Fibroblast of skin of back (primary cell): ENCODE measurements at places on chromosomes 2 and 18.

DNA sequence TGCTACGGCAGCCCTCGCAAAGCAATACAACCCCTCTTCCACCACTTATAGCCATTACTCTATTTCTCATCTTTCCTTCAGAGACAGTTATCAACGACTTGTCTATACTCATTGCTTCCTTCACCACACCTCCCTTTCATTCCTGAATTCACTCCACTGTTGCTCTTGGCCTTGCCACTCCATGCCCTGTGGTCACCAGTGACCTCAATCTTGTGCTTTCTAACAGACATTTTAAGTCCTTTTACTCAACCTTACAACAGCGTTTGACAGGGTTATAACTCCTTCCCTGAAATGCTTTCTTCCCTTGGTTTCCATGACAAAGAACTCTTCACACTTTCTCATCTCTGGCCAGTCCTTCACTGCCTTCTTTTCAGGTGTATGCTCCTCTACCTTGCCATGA, 90.6 kb upstream of the CCDC141 start:
- no peak for DNase-seq

GRCh38 chr2:161250864-161251436, 57.3 kb upstream of the PSMD14 start:
- DNase-seq, result peak; percentile 35

DNA sequence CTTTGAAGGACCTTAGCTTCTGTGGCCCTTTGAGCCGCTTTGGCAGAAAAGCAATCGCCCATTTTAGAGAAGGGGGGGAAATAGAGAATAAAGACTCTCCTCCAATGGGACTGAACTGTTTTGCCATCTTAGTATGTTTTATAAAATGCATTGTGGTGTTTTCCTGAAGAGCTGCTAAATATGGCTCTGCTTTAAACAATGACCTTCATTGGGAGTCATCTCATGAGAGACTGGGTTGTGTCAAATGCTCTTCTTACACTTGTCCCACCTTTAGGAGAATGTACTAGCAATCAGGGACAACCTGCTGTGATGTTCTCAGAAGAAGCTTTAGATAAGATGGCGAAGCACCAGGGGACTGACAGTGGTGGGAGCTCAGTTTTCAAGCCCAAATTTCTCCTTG, 418.9 kb upstream of the POU3F3 start:
- DNase-seq, result no peak

- peak; percentile 25 for DNase-seq
Measured at GRCh38 chr2:201378496-201379397, 21.6 kb upstream of the FLACC1 start.

DNA sequence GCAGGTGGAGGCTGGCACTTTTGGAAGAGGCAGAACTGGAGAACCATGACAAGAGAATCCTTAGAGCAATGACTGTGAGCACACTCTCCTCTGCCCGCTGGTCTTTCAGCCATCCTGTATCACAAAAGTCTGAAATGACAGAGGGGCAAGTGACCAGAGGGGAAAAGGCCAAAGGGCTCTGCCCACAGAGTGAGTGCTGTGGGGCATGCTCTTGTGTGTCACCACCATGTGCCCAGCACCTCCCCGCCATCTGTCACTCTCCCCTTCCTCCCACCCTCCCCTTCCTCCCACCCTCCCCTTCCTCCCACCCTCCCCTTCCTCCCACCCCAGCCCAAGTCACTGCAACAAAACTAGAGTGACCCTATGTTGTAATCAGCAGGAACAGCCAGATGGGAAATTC, 31.9 kb downstream of the DAW1 start:
- no peak for DNase-seq

GRCh38 chr2:112881217-112881985, 29.6 kb upstream of the IL37 start:
- peak; percentile 88 for DNase-seq

DNA sequence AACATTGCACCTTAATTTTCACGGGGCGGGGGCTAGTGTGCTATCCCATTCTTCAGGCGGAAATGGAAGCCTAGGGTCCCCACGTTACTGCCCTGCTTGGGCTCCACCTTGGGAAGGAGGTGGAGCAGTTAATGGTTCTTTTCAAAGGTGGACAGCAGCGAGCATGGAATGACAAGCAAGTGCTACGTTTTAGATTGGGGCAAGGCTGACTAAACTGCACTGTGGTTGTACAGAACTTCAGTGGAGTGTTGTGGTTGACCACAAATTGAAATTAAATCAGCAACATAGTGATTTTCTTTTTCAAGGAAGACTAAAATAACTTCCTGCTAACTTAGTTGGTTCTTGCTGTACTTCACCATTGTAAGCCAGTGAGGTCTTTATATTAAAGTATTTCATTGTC, 47.0 kb downstream of the CHRNA1 start:
- DNase-seq, result peak; percentile 50

- no peak for DNase-seq
Measured at GRCh38 chr2:156553714-156554442, 117.7 kb downstream of the GPD2 start.

DNA sequence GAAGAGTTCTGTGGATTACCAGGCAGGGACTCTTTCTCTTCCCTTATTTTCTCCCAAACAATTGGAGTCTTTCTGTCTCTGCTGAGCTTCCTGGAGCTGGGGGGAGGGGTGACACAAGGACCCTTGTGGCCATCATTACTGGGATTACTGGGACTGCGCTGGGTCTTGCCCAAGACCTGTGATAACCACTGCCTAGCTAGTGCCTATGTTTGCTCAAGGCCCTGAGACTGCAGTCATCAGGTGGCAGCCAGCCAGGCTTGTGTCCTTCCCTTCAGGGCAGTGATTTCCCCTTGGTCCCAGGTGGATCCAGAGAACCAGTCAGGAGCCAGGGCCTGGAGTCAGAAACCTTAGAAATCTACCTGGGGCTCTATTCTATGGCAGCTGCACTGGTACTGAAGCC, 355.6 kb downstream of the PARD3B start:
- DNase-seq, result no peak

DNA sequence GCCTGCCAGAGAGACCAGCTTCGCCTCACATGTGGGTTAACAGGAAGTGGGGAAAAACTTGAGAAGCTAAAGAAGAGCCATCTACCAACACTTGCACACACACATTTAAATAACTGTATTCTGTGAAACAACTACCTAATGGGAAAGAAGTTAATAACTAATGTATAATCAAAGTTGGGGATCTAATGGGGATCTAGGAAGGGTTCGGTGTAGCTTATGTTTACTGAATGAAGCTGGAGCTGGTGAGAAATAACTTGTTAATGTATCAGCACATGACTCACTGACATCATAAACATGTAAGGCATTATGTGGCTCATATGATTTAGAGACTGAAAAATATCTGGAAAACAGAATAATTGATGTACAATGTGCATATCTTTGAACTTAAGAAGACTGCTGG, 421.3 kb upstream of the NXPH2 start:
- no peak for DNase-seq

DNA sequence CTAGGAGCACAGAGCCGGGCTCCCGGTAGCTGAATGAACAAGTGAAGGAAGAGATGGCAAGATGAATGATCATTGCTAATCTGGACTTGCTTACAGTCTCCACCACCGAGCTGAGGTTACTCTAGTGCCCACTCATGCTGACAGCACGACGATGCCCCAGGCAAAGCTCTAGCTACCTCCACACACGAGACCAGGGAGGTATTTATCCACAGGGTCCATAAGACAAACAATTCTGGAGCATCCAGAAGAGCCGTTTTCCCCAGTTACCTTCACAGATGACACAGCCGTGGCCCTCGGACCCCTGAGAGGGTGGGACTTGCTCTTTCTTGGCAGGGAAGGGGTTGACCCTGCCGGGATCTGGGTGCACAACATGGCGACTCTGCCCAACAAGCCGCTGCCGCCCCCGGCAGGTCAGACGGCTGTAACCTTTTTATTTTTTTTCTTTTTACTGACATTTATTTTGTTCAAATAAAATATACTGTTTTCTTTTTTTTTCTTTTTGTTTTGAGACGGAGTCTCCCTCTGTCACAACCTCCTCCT, 120.3 kb downstream of the PXDN start:
- DNase-seq, result no peak

GRCh38 chr2:76415821-76416220, 705.1 kb upstream of the GCFC2 start:
- DNase-seq, result no peak

DNA sequence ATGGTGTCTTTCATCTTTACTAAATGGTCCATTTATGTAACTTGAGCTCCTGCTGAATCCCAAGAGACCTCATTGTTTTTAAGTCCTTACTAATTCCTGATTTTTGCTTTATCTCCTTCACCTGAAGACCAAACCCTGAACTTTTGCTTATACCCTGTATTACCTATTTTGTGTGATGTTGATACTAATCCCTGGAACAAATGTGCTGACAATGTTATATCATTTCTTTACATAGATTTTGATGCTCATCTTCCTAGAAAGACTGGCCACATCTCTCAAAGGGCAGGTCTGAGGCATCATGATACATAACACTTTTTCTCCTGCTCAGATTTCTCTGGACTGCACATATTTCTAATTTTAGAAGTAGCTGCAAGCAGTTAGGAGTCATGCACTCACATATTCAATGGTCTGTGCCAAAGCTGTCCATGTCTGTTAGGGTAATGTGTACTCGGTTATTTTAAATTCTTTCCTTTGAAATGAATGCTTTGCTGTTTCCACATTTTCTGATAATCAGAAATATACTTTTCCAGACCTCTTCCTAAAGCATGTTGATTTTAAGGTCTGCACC, 427.9 kb upstream of the HNRNPA3 start:
- DNase-seq, result no peak

GRCh38 chr2:226971084-226971483, 135.2 kb downstream of the RHBDD1 start:
- no peak for DNase-seq

DNA sequence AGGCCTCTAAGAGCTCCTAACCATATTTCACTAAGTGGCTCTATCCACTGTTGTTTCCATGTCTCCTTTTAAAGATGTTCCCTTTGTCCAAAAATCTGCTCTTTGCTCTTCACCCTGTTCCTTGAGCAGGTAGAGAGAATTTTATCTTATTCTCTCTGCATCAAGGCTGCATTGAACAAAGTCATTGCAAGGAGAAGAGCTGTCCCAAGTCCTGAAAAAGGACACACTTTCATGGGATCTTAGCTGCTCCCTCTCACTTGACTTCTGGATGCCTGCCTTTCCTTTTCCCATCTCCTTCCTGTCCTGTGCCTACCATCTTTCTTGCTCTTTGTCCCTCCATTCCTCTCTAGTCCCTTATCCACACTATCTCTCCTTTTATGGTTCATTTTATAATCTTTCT, 235.2 kb upstream of the THSD7B start:
- DNase-seq, result no peak

DNA sequence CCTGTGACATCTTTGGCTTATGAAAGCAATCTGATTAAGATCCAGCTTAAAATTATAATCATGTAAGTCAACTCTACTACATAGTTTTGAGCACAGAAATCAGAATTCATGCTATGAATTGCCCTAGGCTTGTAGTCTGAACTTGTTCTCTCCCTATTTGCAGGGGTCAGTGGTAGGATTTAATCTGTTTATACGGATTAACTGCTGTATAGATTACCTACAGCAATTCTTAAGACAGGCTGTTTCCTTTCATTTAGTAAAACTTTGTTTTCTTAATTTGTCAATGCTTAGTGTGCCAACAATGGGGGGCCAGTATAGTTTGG, 287.9 kb downstream of the PDE11A start:
- DNase-seq, result no peak

DNA sequence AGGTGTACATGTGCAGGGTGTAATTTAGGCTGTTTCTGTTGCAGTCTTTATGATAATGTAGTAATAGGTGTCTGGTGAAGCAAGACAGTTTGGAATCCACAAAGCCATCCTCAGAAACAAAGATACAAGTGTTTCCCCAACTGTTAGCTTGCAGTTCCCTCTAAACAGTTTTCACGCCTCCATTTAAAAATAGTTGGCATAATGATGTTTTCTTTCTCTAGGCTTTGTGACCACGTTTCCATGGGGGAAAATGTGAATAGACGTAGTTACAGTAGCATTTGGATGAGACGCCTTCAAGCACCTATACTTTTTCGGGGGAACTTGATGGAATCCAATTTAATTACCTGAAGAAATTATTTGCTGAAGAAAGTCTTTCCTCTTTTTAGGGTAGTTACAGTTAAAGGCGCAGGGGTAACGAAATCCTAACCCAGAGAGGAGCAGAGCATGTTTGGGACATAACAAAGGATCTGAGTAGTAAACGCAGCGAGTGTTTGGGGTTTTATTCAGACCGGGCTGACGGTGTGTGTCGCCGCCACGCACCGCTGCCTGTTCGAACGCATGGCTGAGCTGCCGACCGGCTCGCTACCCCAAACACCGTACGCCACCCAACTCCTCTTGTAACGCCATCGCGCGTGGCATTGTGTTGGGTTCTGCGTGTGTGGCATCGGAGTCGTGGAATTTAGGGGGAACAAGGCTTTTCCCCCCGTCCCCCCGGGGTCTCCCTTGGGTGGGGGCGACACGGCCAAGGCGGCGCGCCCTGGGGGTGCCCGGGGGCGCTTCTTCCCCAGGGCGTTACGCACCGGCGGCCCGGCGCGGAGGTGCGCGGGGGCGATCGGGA, 681 bp upstream of the NRP2 start:
- no peak for DNase-seq

DNA sequence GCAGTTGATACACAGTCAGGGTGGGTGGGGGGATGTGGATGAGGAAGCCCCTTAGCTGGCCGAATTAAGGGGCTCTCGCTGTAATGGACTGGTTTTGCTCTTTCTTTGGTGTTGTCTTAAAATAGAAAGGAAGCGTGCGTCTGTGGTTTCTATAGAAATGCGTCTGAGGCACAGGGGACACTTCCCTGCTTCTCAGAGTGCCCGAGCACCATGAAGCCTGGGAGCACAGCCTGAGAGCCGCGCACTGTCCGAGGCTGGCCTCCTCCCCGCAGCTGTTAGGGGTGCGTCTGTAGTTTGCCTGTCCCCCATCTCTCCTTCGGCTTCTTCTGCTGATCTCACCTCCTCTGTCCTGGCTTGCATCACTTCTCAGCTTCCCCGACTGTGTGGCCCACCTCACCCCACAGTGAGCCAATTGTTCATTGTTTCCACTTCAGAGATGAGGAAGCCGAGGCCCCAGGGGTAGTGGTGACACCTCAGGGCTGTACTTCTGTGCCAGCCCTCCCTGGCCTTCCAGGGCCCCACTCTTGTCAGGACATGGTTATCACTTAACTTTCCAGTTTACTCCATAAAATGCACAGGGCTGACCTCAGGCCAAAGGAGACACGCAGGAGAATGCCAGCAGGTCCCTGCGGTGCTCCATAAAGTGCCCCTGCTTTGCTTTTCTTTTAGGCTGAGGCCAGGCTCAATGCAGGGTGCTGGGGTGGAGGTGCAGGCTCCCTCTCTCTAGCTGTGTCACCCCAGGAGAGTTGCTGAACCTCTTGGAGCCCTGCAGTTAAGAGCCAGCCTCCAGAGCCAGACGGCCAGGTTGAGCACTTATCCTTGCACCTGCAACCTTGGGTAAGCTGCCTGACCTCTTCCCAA, 210.6 kb downstream of the SEPTIN10 start:
- DNase-seq, result no peak

GRCh38 chr2:19988600-19988999, 1.3 kb downstream of the WDR35 start:
- DNase-seq, result no peak

GRCh38 chr2:188524519-188525113, 232.9 kb downstream of the GULP1 start:
- DNase-seq, result peak; percentile 71

GRCh38 chr2:190327867-190328572, 8.4 kb upstream of the HIBCH start:
- DNase-seq, result no peak
